ENCODE measurements at places on chromosomes 1 and 21. TPM values are rescaled to one million over a fixed set of nuclear protein-coding genes. Genes with fewer than 3 reads are reported as not detected.
A peak's percentile ranks its signal among the peaks of the same experiment; 100 is the strongest.

DNA sequence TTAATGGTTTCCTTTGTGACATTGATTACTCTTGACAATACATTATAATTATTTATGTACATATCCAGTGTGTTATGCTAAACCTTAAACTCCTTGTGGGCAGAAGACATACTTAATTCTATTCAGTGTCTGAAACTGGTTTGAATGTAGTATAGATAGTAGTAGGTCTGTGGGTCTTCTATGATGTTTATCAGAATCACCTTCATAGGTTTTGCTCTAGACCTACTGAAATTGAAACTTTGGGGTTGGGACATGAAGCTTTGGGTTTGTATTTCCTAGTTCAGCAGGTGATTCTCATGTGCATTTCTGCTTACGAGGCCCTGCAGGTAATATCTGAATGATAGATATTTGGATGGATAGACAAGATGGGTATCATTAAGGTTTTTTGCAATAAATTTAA, 48.6 kb downstream of the MIGA1 start:
- DNase-seq = no peak

- DNase-seq = peak; percentile 41
Observed at GRCh38 chr1:115476616-115477015, 138.6 kb upstream of the NGF start.

DNA sequence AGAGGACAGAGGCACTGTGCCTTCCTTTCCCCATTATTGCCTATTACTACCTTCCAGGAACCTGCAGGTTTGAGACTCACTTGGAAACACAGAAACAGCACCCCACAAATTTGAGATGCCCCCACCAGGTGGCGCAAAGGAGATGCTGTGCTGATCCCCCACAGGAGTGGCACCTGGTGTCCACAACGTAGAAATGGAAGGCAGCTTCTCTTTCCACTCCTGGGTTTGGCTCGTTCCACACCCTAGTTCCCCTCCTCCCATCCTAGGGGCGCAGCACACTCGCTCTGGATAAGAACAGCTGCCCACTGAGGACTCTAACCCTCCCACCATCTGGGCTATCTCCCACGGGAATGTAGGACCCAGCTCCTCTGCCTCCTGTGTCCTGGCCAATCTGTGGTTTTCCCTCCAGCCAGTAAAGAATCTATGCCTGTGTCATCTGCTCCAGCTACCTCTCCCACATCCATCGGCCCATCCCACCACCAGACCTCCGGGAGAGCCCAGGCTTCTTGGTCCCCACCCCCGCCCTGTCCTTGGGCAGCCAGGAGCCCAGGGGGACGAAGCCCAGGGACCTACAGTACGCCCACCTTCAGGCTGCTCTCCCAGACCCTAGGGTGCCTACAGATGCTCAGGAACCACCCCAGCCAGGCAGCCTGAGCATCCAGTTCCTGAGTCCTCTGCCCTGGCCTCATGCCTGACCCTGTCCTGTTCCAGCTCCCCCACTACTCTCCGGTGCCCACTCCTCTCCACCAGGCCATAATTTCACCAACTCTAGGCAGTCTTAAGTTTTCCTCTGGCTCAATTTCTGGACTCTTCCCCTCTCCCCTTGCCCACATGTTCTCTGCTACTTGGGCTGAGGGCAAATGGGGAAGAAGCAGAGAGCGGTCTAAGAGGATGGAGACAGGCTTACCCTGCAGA, 549 bp downstream of the THBS3 start:
- peak; percentile 80 for DNase-seq

DNA sequence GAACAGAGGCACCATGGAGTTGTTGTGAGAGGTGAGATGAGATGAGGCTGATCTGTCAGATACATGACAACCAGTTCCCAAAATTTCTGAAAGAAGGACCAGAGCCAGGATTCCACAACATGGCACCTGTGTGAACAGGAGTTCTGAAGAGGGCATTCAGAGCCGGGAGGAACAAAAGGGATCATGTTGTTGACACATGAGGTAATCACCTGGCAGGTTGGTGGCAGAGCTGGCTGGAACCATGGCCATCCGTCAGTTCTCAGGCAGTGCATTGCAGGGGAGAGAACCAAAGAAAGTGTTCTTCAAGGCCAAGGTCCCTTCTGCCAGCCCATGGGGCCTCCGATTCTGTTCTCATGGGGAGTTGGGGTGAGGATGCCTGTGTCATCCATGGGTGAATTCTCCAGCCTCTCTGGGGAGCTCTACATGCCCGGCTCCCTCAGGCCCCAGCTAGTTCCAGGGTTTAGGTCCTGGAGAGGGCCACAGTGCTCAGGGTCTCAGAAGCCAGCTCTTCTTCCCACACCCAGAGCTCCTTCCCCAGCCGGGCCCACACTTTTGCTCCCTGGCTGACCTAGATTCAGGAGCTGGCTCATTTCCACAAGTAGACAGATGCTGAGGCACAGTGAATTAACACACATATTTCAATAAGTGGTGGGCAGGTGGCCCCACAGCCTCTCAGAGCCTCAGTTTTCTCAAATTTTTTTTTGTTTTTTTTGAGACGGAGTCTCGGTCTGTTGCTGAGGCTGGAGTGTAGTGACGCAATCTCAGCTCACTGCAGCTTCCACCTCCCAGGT, 49.1 kb upstream of the CTPS1 start:
- no peak for DNase-seq

DNA sequence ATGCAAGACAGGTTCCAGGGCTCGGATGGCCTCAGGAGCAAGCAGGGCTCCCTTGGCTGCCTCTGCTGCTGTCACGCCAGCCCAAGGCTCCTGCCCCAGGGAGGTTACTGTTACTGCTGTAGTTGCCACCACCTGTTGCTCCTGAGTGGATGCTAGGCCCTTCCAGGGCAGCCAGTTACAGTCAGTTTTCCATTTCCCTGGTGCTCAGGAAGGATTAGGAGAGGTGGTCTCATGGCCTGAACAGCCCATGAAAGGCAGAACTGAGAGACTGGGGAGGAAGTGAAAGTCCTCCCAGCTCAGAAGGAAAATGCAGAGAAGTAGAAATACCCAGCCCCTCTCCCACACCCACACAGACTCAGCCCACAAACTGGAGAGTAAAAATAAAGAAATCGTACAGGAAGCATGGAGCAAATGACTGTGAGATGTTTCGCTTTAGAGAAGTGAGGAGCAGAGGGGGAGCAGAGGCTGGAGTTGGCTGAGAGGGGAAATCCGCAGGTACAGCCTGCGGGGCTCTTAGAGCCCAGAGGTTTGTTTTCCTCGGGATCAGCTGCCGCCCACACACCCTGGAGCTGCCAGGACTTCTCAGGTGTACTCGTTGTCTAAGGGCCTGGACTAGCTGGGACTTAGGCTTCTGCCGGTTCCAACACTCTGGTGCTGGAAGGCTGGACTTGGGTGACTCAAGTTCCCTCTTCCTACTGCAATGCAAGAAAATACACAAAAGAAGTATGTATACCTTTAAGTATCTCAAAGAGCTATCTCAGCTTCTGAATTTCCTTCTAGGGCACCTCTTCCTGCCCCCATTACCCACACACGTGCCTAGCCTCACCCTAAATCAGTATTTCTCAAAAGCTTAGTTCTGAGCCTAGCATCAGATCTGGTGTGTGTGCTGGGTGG, 2.3 kb downstream of the IL6R start:
- DNase-seq = no peak

The ST6GALNAC3 gene
- 40.5 TPM for total RNA-seq

The ORC1 gene
- total RNA-seq = 1.2 TPM

Measured in lung microvascular endothelial cell (primary cell).